ENCODE measurements at places on chromosomes 4 and X.

DNA sequence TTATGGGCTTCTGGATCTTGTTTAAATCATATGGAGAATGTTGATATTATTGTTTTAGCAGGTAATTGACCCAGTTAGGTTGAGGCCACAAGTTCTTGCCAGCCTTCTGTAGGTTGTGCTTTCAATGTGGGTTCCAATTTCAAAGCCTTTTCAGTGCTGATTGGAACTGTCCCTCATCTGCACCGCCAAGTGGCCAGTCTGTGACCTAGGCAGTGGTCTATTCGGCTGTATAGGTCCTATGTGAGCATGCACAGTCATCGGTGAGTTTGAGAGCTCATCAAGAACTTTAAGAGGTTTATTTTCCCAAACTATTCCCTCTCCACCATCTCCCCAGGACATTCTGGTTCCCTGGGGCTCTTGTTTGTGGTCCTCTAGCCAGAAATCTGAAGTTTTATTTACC lies 35.7 kb downstream of the DDX53 start:
- no peak for DNase-seq

DNA sequence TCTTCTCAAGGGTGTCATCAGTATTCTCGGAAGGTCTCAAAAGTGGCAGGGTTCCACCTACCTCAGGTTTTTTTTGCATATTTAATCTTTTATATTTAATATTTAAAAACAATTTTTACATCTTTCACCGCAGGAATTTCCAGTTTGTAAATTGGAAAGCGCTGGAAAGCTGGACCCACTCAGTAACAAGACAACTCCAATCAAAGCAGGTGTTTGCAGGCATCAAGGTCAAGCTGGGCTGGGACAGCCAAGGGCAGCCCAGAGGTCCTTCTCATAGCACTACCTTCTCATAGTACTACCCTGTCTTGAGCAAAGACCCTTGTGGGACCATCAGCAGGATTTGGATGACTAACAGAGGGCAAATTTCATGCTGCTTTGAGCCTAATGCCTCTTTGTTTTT lies 160.1 kb downstream of the TET2 start:
- no peak for DNase-seq

GRCh38 chrX:26254436-26254835 lies 38.5 kb downstream of the MAGEB5 start:
- DNase-seq, result no peak

DNA sequence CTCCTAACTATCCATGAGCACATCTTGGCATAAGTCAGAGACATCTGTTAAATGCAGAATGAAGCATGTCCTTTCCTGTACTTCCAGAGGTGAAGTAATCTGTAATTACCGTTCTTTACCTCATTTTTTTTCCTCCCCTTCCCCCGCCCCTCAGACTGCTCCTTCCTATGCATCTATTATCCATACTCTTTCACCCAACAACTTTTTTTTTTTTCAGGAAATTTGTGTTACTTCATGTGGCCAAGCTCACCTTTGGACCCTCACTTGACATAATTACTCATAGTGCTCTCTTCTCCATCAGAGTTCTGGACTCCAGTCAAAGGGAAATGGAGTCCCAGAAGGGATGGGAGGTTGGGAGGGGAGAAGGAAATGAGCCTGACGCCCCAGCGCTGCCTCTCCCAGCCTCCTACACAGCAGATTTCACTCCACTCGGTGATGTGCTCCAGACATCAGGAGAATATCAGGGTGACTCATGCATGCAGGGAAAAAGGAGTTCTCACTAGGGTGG lies 568.8 kb downstream of the STIM2 start:
- no peak for DNase-seq

DNA sequence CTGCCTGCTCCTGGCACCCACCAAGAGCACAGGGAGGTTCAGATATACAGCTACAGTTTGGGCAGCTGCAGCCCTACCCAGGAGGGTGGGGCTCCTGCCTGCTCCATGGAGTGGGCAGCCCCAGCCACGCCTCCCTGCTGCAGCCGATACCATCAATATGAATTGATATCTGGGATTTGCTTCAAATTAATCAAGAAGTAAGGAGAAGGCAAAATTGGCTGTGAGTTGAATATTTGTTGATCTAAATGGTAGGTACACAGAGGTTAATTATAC lies 31.2 kb upstream of the ZNF280C start:
- no peak for DNase-seq

Data from SK-N-MC (cell line).